ENCODE measurements at places on chromosomes 5 and 9.

GRCh38 chr5:89443508-89443907 is 560.5 kb upstream of the MEF2C start:
- DNase-seq = no peak

GRCh38 chr5:174773371-174773770 is 49.0 kb downstream of the MSX2 start:
- no peak for DNase-seq

- no peak for DNase-seq
These were observed 212.0 kb downstream of the ADAMTS12 start for GRCh38 chr5:33679791-33680190.

DNA sequence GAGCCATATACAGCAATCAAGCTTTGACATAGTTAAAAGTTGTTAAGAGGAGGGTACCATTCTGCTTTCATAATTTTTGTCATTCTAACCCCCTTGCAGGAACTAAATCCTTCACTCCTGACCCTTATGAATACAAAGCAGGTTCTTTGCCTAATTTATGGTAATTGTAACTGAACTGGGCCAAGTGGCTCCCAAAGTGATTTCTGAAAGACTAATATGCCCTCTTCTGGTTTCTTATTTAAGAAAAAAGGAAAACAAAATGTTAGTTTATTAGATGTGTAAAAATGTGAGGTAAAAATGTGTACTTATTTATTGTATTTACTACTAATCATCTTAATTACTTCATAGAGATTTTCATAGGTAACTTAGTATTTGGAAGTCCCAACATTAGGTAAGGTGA is 268.5 kb downstream of the BNC2 start:
- DNase-seq = no peak

DNA sequence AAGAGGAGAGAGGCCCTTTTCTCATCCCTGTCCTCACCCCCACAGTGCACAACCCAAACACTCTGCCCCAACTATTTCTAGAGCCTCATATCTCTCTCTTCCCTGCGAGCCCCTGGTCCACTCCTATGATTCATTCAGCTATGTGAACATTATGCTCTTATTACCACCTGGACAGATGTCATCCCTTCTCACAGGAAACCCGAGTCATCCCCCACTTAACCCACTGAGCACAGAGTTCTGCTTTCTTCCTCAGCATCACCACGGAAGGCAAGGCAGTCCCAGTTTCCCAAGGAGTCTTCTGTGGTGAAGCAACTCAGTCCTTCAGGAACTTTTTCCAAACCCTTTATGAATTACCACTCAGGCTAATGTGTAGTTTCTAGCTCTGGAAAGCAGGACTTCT is 1.3 kb downstream of the DNAI1 start:
- DNase-seq = no peak

DNA sequence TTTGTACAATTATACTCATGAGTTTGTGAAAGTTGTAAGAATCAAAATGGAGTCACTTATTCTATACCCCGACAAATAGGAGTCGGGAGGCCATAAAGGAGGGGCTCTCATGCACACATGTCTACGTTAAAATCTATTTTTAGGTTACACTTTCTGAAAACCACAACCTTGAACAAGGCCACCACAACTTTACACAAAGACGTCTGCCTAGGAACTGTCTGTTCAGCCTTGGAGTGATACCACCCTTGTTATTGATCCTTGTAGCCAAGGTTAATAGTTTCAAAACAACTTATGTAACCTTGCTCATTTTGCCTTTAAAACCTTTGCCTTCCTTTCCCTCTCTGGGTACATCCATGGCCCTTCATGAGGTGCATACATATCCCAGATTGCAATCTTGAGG is 4.1 kb upstream of the NDFIP1 start:
- DNase-seq = peak; percentile 32

- no peak for DNase-seq
These were observed 12.4 kb downstream of the MRPS30 start for GRCh38 chr5:44821164-44821563.

DNA sequence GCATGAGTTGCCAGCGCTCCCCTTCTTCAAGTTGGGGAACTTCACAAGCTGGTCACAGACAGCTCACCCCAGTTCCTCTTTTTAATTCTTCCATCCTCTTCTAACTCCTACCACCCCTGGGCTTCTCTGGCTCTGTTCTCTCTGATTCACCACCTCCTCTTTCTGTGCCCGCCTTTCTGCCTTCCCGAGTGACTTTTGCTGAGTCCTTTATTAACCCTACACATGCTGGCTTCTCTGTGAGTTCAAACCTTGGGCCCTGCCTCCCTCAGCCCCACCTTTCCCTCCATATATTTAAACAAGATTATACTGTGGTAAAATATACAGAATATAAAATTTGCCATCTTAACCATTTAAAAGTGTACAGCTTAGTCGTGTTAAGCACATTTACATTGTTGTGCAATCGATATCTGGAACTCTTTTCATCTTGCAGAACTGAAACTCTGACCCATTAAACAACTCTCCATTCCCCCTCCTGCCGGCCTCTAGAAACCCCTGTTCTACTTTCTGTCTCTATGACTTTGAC is 32.0 kb downstream of the SLC46A2 start:
- no peak for DNase-seq

DNA sequence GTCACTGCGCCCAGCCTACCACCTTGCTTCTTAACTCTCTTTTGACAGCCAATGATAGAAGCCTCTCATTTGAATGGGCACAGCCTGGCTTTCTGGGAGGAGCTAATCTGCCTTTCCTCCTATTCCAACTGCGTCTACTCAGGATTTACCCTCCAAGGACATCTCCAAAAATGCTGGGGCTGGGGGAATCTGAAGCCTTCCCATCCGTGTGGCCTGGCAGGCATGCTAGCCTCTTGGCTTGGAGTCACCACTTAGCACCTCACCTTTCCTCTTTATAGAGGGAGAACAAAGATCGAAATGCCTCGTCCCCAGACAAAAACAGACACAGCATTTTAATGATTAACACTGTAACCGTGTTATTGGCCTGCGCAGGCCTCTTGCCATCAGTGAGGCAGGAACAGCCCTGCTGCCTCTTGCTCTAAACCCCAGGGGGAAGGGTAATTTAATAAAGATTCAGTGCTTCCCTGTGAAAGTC is 108.2 kb upstream of the KLF4 start:
- no peak for DNase-seq

- no peak for DNase-seq
These were observed 551.3 kb downstream of the PDE4D start for GRCh38 chr5:59342181-59342580.

DNA sequence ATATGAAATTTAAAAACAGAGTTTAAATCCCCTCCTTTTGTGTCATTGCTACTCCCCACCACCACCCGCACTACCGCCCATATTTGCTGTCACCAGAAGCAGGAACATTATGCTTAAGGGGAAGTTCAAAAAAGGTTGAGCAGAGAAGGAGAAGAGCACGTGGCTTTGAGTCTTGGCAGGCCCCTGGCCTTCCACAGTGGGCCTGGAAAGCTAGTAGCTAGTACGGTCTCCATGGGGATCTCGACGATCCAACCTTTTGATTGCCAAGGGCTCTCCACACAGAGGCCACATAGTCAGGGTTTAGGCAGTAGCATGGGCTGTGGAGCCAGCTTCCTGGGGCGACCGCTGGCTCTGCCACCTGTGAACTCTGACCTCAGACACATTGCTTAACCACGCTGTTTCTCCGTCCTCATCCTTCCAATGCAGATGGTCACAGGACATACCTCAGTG is 90.1 kb downstream of the GOLPH3 start:
- DNase-seq = no peak

DNA sequence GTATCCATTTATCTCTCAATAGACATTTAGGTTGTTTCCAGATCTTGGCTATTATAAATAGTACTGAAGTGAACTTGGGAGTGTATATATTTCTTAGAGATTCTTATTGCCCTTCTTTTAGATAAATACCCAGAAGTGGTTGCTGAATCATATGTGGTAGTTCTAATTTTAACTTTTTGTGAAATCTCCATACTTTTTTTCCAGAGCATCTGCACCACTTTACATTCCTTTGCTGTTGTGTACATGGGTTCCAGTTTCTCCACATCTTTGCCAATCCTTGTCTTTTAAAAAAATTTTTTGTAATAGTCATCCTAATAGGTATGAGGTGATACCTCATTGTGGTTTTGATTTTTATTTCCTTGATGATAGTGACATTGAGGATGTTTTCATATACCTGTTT is 303.7 kb downstream of the CCDC171 start:
- no peak for DNase-seq

DNA sequence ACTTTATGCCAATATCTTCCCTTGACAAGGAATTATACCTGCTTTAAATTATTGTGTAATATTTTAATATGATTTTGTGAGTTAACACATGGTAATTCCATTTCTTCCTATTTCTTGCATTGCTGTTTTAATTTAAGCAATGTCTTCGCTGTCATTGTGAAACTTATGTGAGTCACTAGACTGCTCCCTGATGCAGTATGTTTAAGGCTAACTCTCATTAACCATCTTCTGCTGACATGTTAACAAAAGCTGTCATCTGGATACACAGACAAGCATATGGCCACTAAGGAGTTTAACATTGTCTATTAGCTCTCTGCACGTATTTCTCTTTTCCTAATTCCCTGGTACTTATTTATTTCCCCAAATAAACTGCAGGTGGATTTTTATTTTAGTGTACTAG is 980.8 kb upstream of the CTNND2 start:
- DNase-seq = no peak

GRCh38 chr5:151434570-151435237 is 12.7 kb upstream of the SLC36A1 start:
- no peak for DNase-seq

GRCh38 chr5:40025586-40025985 is 600.8 kb upstream of the DAB2 start:
- DNase-seq = no peak

DNA sequence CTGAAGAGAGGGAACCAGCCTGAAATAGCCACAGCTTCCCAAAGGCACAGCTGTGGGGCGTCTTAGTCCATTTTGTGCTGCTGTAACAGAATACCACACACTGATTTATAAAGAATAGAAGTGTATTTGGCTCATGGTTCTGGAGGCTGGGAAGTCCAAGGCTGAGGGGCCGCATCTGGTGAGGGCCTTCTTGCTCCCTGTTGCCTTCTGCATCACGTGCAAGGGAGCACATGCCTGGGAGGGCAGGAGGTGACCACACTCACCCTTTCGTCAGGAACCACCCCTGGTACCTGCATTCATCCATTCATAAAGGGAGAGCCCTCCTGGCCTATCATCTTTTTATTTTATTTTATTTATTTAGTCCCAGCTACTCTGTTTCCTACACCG is 10.4 kb downstream of the PLPP7 start:
- no peak for DNase-seq

Data from effector CD4-positive, alpha-beta T cell (primary cell).